ENCODE measurements at places on chromosomes 6 and 20.
A peak's percentile ranks its signal among the peaks of the same experiment; 100 is the strongest.

- DNase-seq = no peak
Measured at GRCh38 chr6:125970760-125971159, 14.2 kb downstream of the HINT3 start.

DNA sequence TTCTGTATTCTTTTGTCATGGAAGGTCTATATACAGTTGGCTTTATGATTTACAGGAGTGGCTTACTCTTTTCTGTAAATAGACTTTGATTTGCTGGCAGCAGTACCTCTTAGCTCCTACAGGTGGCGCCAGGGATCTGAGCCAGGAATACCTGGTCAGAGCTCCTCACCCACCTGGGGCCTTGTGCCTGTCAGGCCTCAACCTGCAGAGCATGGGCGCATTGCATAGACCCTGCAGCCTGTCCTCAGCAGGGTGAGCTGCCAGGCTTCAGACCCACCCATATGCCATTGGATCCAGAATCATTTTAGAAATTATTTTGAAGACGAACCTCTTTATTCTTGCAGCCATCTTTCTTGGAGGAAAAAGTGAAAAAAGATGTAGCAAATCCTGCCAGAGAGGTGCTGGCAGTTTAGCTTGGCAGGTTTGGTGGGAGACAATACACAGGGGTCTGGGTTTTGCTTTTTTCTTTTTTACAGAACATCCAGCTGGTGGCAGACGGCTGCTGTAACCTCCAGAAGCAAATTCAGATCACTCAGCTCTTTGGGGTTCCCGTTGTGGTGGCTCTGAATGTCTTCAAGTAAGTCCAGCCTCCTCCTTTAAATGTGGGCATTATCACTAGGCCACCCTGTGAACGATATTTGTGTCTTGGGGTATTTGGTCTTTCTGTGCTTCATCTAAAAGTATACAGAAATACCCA, 149.1 kb downstream of the MTHFD1L start:
- DNase-seq = no peak

- DNase-seq = no peak
Measured at GRCh38 chr20:42191140-42191860, 573.1 kb upstream of the CHD6 start.

- no peak for DNase-seq
Measured at GRCh38 chr6:113451049-113451448, 406.1 kb upstream of the MARCKS start.

DNA sequence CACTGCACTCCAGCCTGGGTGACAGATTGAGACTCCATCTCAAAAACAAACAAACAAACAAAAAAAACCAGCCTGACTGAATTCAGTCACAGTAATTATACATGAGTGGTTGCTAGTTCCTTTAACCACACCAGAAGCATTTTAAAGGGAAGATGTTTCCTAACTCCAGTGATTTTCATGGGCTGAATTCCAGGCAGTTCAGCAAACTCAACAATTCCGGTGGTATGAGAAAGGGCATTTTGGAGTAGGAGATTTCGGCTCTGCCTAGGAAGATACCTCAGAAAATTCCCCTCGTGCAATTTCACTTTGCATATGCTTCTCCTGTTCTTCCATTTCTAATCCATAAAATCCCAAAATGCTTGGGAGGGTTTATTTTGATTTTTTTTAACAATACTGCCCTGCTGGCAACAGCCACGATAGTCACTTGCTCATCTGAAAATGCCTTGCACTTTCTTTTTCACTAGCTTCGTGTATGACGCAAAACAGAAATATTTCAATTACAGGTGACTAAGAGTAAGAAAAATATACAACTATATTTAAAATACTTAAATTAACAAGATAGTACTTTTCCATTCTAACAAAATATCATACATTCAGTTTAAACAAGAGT, 48.3 kb upstream of the IPCEF1 start:
- no peak for DNase-seq

GRCh38 chr6:161189891-161190290, 84.0 kb downstream of the AGPAT4 start:
- no peak for DNase-seq

GRCh38 chr6:46849361-46849690, 56.1 kb downstream of the MEP1A start:
- no peak for DNase-seq

DNA sequence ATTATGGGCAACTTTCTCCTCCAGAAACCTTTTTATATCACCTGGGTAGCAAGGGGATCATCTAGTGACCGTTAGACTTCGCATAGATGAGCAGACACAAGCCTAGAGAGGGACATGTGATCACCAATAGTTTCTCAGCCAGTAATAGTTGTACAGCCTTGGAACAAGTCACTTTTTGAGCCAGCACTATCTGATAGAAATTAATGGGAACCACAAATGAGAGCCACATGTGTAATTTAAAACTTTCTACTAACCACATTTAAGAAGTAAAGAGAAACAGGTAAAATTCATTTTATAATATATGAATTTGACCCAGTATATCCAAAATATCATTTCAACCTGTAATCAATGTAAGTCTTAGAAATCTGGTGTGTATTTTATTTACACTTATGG, 592 bp upstream of the CTNNBL1 start:
- no peak for DNase-seq

- no peak for DNase-seq
Measured at GRCh38 chr6:70651326-70651905, 16.3 kb upstream of the SMAP1 start.

DNA sequence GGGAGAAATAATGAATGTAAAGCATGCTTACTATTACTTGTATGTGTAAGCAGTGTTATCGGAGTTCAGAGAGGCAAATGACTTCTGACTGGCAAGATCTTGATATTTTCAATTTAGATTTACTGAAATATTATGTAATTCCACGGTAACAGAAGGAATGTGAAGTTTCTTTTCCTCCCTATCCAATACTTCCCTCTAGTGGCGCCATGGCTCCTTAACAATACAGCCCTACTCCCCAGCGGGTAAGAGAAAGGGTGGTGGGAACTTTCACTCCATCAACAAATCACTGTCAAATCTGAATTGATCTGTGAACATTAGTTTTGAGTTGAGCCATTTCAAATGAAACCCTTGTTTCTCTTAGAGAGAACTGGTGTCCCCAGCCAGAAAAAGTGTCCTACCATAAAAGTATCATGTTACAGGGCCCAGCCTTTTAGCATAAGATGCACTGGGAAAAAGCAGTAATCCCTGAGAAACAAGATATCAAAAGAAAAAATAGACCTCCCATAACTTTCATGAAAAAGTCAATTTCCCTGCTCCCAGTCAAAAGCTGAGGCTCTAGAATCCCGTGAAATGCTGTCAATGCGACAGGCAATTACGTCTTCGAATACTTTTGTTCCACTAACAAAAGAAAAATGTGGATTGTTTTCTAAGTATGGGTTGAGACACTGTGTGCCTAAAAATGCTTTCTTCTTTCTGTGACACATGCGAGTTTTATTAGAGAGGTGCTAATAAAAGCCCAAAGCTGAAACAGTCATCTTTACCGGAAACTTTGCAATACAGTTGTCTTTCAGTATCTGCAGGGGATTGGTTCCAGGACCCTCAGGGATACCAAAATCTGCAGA, 12.9 kb downstream of the COX7A2 start:
- peak; percentile 52 for DNase-seq

- no peak for DNase-seq
Measured at GRCh38 chr6:150627585-150628025, 27.9 kb downstream of the PLEKHG1 start.
